ENCODE measurements at places on chromosomes 12 and 14.

DNA sequence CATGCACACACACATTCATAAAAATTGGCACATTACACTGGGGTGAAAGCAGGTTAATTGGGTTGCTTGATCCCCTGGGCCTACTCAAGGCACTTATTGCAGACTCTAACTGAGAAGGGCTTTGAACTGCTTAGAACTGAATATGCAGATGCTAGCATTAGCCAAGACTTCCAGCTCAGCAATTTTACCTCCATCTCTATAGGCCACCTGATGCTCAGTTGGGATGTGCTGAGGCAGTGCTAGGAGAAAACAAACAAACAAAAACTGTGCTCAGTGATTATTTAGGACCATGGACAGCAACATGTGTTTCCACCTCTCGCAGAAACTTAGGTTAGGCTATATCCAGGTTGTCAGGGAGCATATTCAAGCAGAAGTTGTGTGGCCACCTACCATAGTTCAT lies 124.8 kb upstream of the WSCD2 start:
- DNase-seq: peak; percentile 17

DNA sequence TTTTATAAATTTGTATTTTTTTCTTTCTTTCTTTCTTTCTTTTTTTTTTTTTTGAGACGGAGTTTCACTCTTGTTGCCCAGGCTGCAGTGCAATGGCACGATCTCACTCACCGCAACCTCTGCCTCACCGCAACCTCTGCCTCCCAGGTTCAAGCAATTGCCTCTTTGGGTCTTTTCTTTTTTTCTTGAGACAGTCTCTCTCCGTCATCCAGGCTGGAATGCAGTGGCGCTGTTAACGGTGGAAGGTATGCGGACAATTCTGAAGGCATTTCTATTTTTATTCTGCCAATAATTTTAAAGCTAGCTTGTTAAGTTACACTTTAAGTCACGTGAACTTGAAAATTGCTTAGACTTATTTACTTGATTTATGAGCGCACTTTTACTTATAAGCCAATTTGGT lies 8.8 kb upstream of the PHC1 start:
- no peak for DNase-seq

DNA sequence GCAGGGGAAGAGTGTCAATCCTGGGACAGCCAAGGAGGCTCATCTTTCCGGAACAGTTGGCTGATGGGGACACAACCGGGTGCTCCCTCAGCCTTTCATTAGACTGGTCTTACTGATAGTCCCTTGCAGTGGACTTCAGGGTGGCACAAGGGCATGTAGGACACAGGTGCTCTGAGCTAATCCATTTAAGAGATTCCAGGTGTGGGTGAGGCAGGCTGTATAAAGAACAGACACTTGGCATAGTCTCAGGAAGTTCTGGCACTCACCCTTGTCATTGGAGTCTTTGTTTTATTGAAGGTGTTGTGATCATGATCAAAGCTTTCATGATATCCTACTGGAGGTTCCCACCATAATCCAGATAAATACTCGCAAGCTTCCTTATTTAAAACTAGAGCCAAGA lies 341.6 kb downstream of the EMP1 start:
- no peak for DNase-seq

GRCh38 chr12:125228519-125229260 lies 163.5 kb downstream of the AACS start:
- DNase-seq: no peak

Data from erythroblast (primary cell).